NCI-H187 treated with DMSO at 0.1 percent for 48 hours (cell line): ENCODE measurements at places on chromosomes 12 and 14.

DNA sequence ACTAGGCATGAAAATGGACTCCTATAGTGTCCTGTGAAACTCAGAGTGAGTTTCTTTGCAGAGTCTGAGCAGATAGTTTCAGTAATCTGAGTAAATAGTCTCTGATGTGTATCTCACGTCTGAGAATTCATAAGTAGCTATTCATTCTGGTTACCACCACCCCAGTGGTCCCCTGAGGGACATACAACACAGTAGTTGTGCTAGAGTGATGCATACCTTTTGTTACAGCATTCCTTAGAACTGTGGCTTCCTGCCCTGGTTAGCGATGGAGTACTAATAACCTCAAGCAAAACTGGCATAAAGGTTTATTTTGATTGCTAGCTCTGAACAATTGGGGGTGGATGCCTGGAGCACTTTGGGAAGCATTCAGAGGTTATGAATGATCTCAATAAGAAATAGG, 114.7 kb downstream of the DAAM1 start:
- no peak for DNase-seq

GRCh38 chr14:23941230-23941629, 12.3 kb upstream of the DHRS4 start:
- no peak for DNase-seq

DNA sequence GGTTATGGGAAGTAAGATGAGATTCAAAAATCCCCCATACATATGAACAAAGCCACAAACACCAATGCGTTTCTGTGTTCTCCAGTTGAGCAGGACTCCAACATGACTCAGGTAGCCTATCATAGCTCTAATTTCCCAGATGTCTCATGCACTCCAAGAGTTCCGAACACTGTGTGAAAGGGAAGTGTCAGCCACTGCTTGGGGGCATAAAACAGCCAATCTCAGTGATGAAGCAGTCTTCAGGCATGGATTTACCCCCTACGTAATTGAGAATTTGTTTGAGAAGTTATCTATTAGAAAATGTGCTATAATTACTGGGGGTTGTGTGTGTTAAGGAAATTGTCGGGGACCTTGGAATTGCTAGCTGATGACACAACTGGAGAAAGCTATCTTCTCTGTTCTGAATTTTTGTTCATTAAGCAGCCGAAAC, 153.9 kb upstream of the AVPR1A start:
- DNase-seq, result no peak

DNA sequence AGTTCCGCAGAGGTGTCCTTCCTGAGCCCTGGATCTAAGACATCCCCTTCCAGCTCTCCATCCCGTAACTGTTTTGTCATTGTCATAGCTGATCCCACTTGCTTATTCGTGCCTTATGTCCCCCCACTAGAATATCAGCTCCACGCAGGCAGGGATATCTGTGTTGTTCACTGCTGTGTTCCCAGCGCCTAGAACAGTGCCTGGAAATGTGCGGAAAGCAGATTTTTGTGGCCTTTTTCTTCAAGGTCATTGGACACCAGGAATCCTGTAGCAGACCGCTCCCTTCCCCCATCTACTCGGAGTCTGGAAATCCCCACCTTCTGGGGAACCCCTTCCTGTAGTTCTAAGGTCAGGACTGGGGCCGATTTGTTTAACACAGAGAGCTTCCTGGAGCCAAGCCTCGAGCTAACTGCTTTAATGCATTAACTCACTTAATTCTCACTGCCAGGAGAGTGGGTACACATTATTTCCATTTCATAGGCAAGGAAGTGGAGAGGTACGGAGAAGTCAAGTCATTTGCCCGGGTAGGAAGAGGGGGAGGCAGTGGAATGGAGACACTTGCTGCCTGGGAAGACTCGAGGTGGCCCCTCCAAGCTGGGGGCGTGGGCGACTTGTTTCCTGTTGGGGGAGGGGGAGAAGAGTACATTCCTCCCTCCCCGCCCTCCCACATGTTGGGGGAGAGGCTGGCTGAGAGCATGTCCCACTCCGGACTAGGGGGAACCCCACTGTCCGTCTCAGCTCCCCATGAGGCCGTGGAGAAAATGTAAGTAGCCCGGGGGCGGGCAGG, 1.2 kb upstream of the SH2B3 start:
- no peak for DNase-seq

DNA sequence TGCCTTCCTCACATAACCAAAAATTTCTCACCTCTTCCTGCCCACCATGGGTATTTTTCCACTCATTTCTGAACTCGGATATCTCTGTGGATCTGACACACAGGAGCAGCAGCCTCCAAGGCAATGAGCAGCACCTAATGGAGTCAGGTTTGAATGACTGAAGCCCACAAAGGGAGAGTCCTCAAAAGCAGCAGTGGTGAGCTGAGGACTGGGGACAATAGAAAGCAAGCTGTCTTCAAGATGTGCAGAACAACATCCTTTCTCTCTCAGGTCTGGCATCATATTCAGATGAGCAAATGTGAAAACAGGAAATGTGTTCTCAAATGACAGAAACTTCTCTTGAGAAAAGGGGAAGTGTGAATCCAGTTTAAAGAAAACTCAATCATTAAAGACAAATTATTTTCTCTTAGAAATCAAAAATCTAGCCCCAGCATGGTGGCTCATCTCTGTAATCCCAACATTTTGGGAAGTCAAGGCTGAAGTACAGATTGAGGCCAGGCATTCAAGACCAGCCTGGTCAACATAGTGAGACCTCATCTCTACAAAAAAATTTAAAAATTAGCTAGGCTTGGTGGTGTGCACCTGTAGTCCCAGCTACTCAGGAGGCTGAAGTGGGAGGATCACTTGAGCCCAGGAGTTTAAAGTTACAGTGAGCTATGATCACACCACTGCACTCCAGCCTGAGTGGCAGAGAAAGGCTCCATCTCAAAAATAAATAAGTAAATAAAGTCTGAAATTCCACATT, 54.2 kb downstream of the C12orf42 start:
- DNase-seq, result no peak
